ENCODE measurements at places on chromosomes 1 and 21.

GRCh38 chr1:155715777-155716176 is 26.9 kb downstream of the DAP3 start:
- DNase-seq, result no peak

DNA sequence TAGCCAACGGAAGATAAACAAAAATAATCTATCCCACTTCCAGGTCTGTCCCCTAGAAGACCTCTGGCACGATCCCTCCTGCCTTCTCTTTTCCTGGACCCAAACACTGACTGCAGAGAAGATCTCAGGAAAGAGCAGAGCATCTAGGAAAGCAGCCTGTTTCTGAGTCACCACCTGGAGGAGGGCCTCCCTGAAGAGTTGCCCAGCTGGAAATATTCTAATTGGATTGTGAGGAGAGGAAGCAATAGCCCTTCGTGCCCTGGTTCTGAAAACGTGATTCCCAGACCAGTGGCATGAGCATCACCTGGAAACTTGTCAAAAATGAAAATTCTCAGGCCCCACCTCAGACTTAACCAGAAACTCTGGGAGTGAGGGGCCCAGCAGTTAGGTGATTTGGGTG is 411.1 kb downstream of the SETD4 start:
- DNase-seq, result no peak

- no peak for DNase-seq
Measured at GRCh38 chr1:6507461-6507911, 16.0 kb upstream of the PLEKHG5 start.

DNA sequence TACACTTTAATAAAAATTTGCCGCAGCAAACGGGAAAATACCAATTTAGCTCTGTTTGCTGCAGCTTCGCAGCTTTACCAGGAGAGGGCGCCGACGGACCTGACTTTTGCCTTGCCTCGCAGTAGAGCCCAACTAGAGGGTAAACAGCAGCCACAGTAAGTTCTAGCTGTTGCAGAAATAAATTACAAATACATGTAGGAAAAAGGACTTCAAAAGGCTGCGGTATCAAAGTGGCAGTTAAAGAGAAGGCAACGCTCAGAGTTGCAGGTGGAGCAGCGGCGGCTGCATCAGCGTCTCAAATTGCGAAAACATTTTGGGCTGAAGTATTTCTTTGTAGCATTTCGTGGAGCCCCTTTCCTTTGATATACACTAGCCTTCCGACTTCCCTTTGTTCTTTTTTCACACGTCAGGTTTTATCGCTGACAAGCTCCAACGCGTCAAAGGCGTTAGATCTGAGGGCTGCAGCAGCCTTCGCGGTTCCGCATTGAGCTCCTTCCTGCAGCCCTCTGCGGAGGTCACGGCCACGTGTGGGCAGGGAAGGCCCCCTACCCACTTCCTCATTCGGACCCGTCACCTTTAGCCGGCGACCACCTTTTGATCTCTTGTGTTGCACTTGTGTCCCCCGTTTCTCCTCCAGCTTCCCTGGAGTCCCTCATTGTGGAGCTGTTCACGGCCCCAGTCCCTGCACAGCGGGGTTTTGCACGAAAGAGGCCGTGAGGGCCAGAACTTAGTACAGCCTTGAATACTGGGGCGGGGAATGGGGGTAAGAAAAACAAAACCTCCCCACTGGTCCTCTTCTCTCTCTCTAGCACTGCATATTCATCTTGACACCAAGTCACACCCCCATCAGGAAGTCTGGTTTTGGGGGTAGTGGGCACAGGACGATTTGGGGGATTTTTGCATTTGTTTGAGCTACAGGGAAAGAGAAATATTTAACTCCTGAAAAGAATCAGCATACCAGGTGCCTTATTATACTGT is 72.8 kb downstream of the S1PR1 start:
- DNase-seq, result peak; percentile 62

DNA sequence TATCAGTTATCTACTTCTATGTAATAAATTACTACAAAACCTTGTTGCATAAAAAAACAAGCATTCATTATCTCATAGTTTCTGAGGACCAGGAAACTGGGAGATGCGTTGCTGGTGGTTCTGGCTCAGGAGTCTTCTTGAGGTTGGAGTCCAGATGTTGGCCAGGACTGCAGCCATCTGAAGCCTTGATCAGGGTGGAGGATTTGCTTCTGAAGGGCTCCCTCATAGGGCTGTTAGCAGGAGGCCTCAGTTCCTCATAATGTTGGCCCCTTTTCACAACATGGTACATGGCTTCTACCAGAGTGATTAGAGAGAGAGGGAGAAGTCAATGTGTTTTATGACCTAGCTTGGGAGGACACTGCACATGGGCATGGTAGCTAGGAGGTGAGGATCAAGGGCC is 137.4 kb downstream of the CNIH3 start:
- DNase-seq, result no peak

All from right cardiac atrium (tissue), 5 donors.